Esophagus squamous epithelium (tissue), 5 donors: ENCODE measurements at places on chromosomes 6 and 20.

DNA sequence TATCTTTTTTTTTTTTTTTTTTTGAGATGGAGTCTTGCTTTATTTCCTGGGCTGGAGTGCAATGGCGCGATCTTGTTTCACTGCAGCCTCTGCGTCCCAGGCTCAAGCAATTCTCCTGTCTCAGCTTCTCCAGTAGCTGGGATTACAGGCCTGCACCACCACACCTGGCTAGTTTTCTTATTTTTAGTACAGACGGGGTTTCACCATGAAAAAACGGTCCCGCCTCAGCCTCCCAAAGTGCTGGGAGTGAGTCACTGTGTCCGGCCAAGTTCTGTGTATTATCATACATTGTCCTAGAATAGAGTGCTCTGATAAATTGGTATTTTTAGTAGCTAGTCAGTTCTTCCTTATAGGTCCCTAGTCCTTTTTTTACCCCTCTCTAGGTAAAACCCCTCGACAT is 2.8 kb downstream of the SNRPC start:
- DNase-seq = no peak

DNA sequence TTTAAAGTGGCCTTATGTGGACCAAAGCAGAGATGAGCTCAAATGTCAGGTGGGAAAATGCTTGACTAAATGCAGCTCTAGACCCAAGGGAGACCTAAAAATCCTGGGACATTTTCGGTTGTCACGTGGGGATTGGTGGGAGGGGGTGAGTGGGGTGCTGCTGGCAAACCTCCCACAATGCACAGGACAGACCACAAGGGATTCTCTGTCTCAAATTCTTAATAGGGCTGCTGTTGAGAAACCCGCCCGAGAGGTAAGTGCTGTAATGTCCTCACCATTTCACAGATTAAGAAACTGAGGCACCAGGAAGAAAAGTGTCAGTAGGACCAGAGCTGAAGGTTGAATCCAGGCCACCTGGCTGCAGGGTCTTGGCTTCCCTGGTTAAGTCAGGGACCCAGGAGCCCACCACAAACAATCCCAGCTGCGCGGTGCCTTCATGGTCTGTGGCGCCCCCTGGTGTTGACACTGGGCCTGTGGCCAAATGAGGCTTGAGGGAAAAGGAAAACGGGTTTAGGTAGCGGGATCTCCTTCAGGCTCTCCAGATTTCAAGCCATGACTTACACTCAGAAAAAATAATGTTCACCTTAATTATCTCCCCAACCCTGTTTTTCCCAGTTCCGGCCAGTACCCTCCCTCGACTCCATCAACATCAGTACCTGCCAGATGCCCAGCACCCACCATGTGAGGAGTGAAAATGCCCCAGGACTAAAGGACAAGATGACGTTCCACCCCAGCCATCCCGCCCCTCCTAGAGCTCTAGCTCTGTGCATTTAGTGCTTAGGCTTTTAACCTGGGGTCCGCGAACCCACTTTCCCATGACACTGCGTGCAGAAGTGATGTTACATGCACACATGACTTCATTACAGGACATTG is 7.2 kb downstream of the HLA-G start:
- no peak for DNase-seq

- no peak for DNase-seq
These were observed 22.1 kb downstream of the DCBLD1 start for GRCh38 chr6:117504478-117505144.

DNA sequence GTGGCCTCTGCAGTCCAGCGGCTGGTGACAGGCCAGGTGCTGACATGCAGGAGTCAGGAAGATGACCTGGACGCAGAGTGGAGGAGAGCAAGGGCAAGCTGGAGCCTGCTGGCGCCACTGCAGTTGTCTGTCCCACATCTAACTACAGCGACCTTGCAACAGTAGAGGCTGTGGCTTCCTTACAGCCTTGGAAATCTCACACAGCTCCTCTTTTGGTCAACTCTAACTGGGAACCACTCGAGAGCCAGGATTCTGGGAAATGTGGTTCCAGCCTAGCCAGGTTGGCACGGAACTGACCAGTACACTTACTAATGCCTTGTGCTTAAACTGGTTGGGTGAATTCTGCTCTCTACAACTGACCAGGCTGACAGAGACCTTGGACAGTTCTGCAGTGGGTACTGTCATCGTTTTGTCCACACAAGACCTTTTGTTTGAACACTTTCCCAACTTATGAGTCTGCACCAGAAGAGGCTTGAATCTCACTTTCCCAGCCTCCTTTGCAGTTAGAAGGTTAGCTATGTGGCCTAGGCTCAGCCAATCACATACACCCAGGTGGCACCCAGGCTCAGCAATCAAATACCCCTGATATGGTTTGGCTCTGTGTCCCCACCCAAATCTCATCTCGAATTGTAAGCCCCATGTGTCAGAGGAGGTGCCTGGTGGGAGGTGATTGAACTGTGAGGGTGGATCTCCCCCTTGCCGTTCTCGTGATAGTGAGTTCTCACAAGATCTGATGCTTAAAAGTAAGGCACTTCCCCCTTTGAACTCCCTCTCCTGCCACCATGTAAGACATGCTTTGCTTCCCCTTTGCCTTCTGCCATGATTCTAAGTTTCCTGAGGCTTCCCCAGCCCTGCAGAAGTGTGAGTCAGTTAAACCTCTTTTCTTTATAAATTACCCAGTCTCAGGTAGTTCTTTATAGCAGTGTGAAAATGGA is 153.5 kb downstream of the ZMYND8 start:
- DNase-seq = no peak

GRCh38 chr6:62150048-62150663 is 135.9 kb downstream of the KHDRBS2 start:
- no peak for DNase-seq
